ENCODE measurements at places on chromosomes 2 and 18. TPM values are rescaled to one million over a fixed set of nuclear protein-coding genes. Genes with fewer than 3 reads are reported as not detected.

NDC80 gene
- 3.5 TPM for total RNA-seq

SKOR2 gene
- total RNA-seq = not detected

BCL2 gene
- total RNA-seq = 65.7 TPM

HOXD9 gene
- 3.3 TPM for total RNA-seq

ERBB4 gene
- total RNA-seq = 0.44 TPM

UGT1A9 gene
- total RNA-seq = not detected

DNA sequence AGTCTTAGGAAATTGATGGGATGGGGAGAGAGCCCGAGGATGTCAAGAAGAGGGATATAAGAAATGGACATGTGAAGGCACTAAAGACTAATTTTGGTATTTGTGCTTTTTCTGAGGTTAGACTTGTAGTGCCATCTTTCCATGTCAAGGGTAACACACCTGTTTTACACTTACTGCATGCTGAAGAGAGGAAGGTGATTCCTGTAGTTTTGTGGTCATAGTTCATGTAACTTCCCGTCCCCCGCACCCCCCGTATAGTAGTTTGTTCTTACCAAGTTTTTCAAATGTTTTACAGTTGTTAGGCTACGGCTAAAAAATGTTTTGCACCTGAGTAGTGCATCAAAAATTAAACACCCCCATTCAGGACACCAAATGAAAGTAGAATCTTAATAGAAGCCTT, 73.8 kb downstream of the CLIP4 start:
- DNase-seq = no peak

DNA sequence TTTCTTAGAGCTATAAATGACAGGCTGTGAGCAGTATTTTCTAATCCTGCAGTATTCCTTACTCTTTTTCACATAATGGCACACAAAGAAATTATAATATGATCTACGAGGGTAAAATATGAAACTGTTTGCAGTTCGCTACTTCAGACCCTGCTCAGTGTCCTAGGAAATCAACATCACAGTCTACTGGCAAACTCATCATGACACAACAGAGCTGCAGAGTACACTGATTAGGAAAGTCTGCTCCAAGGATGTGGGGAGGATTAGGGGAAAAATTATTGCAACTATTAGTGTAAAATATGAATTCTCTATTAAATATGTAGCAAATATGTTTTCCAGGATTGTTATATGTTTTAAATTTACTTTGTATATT, 149.2 kb upstream of the REG3G start:
- no peak for DNase-seq

DNA sequence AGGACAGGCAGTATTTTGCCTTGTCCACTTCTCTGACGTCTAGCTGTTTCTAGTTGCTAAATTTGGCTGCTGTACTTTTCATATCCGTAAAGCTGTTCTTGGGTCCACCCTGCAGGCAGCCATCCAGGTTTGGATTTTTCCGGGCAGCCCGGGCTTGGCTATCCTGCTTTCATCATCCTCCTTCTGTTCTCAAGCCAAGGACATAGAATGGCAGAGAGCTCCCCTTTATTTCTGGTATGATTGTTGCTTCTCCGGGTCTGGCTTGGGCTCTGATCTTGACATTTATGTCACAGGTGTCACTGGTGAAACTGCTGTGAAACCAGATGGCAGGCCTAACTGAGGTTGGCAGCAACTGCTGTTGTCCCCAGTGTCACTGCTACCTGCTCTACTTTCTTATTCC, 35.5 kb downstream of the SCN2A start:
- DNase-seq = no peak

- no peak for DNase-seq
These were observed 97.8 kb upstream of the SP3 start for GRCh38 chr2:174062934-174063333.

DNA sequence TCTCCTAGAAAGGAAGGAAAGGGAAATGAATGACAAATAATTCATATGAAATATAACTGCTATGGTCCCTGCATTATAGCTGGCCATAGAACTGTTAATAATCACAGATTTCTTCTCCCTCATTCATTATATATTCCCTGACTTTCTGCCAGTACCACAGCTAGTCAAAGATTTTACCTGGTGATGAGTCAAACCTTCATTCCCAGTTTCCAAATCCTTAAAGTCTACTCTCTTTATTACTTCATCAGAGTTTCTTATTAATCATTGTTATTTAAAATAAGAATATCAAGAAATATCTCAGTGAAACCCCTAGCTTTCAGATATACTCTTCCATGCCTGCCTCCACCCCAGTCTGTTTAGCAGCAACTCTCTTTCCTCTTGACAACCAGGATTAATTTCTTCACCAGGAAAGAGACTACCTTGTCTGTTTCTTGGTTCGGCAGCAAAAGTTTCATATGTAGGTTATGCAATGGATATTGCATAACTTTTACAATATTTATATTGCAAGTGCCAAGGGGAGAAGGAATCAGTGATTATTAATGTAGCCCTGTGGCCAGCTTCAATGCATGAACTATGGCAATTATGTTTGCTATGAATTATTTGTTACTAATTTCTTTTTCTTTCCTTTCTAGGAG, 533.8 kb downstream of the FBXO15 start:
- DNase-seq = no peak

DNA sequence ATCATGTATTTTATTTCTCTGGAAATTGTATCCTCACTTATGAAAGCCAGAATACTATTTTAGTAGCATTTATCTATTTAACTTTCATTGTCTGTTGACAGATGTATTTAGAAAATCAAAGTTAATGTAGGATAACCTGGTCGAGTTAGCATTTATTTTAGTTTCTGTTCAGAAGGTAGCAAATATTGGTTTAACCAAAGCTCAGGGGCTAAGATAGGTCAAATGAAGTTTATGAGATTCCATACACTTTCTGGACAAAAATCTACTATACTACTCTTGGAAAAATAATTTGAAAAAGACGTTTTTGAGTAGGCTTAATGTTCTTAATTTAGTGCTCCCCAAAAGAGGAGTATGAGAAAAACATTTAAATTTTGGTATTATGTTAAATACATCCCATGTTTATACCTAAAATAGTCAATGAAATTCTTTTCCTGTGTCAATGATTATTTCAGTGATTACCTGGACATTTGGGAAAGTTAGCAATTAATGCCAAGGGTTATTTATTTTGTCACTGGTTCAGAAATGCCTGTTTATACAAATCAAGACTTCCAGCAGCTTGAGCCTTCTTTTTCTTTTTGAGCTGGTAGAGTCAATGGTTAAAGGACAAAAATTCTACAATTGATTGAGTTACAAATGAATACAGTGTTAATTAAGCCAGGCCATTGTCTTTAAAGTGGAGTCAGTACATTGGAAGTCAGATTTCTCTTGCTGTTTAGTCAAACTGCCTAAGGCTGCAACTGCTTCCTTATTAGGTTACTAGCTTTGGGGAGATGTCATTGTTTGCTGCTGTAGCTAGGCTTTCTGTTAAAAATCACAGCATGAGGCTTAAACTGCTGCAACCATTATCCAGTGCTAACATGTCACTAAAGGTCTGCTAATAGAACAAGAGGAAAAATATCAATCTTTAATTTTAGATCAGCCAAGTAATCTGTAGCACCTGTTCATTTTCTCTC, 182.3 kb downstream of the CAMKMT start:
- no peak for DNase-seq

DNA sequence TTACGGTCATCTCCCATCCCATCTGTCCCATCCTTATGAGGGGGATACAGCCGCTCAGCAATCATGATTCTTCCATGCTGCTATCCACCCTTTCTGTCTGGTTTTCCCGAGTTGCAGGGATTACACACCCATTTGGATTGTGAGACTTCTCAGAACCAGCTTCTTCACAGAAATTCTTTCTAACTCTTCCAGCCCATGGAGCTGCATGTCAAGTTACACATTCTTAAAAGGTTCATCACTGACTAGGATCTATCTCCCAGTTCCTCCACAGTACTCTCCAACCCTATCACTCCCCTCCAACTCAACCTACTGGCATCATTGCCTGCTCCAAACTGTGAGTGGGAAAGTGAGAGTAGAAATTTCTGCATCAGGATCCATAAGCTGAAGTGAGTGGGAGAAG, 558.2 kb upstream of the TNP1 start:
- DNase-seq = no peak

GRCh38 chr2:147937744-147938349, 82.7 kb downstream of the ORC4 start:
- no peak for DNase-seq

GRCh38 chr2:10894264-10894935, 17.3 kb upstream of the KCNF1 start:
- DNase-seq = no peak

DNA sequence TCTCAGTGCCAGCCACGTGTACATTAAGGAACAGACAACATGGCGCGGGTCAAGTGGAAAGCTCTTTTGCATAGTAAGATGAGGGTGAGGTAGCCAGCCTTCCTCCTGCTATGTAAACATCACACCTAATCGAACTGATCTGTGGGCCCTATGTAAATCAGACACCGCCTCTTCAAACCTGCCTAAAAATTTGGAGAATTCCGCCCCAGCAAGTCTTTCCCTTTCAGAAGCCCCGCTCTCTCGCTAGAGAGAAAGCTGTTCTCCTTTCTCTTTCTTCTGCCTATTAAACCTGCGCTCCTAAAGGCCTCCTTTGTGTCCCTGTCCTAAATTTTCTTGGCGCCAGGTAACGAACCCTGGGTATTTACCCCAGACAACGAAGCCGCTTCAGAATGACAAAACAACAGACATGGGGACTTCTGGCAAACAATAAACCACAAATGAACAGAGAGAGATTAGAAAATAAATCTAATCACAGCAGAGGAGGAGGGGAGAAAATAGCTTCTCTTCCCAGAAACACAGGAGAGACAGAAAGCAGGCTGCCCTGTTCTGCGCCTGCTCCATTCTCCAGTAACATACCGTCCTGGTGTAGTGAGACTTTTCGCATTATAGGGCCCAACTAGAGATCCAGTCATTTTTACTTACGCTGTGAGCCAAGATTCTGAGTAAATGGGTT, 31.9 kb upstream of the CYP1B1 start:
- no peak for DNase-seq

DNA sequence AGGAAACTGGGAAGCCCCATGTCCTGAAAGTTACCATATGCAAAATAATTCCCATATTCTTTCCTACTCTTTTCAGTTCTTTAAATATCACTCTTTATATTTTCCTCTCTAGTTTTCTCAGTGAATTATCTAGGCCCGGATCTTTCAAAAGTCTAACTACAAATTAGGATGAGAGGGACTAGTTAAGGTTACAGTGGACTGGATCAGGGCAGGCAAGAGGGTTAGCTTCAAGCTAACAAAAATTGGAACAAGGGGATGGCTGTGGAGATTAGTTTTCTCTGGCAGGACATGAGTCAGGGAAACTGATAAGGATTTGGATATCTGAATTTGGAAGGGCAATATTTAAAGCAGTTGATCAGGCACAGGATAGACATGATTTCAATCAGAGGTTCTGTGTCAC, 30.4 kb upstream of the BBS5 start:
- no peak for DNase-seq
